Activated CD8-positive, alpha-beta memory T cell treated with anti-CD3 and anti-CD28 coated beads, Interleukin-2, amount 50 U/mL, for 4 hours (primary cell): ENCODE measurements at places on chromosomes 1 and 21.

DNA sequence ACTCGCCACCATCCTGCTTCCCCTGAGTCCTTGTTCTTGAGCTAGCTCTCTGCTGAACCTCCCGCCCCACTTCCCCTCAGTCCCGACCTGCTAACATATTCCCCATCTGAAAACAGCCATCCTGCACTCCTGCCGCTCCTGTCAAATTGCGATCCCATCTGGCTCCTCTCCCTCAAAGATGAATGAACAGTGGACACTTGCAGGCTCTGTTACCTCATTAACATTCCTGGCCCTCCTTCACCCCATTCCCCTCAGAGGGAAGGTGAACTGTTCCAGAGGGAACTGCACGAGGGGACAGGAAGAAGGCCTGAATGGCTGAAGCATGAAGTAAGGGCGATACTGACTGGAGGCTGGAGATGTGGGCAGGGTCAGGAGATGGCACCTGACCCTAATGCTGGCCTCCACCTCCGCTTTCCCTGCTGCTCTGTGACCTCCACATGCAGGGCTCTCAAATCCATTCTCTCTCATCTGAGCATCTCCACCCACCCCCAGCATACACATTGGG is 7.4 kb upstream of the CELSR2 start:
- DNase-seq, result no peak

- no peak for DNase-seq
Observed at GRCh38 chr1:19635646-19636045, 8.5 kb upstream of the NBL1 start.

DNA sequence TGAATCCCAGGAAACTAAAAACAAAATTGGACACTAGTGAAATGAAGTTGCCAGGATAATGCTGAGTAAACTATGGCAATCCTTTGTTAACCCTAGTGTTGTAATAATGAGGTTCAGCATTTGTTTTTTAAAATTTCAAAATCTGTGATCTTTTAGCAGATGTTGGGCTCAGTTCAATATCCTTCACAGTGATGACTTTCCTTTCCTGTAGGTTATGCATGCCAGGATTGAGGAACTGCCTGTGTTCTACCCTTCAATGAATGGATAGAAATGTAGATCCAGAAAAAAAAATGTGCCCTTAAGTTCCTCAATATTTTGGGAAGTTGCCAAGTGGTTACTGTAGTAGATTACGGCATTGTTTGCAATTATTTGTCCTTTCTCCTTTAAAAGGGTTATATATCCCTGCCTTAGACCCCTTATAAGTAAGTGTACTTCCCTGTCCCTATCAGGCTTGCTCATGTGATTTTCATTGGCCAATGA is 35.5 kb upstream of the IRF2BP2 start:
- DNase-seq, result no peak

GRCh38 chr1:160704250-160704649 is 7.4 kb downstream of the CD48 start:
- no peak for DNase-seq
